ENCODE measurements at places on chromosomes 3 and 15. TPM values are rescaled to one million over a fixed set of nuclear protein-coding genes. Genes with fewer than 3 reads are reported as not detected.
A peak's percentile ranks its signal among the peaks of the same experiment; 100 is the strongest.

The ACSBG1 gene
- total RNA-seq = 0.25 TPM

The PAQR5 gene
- not detected for total RNA-seq

The CLDND1 gene
- total RNA-seq = 534 TPM

The ALDH1A3 gene
- not detected for total RNA-seq

The FAM81A gene
- 2.0 TPM for total RNA-seq

DNA sequence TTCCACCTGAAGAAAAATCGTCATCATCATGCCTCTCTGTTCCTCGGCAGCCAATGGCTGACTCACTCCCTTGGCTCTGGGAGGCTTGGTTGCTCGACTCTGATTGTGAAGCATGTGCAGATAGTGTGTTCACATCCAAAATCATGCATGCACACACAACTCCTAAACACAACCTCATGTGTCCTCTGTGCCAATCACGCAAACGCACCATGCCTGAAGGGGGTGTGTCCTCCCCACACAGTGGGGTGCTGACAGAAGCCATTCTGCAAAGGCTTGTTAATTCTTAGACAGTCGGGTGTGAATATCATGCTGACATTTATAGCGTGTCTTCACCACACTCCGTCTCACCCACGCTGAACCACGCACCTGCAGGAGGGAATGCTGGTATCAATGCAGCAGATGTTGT is 11.4 kb upstream of the CCDC174 start:
- no peak overlapping the region for H3K27ac ChIP-seq
- DNase-seq = no peak
- H3K36me3 ChIP-seq = no peaks in the 10 kb centered on the region
- H3K27me3 ChIP-seq = peaks cover 21% of the 10 kb centered on the region
- no peak overlapping the region for H3K4me3 ChIP-seq
- H3K4me1 ChIP-seq = no peaks in the 10 kb centered on the region

DNA sequence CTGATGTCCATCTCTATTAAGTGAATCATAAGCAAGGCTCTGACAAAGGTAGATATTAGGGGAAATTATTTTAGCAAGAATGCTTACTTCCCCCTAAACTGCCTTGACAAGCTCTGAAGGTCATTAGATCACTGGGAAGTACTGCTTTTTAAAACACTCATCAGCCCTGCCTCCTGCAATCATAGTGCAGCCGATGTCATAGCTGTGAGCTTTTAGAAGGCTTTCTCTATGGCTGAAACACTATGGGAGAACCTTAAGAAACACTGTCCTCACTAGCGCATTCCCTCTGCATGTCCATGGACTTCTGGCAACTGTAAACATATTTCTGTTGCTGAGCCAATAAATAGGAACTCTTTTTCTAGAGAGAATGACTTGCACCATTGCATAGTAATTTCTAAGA is 38.7 kb upstream of the PTPRG start:
- peaks cover 4% of the 10 kb centered on the region for H3K27me3 ChIP-seq
- H3K27ac ChIP-seq = no peak overlapping the region
- no peak for DNase-seq
- no peaks in the 10 kb centered on the region for H3K36me3 ChIP-seq
- peaks cover 2% of the 10 kb centered on the region for H3K4me1 ChIP-seq

DNA sequence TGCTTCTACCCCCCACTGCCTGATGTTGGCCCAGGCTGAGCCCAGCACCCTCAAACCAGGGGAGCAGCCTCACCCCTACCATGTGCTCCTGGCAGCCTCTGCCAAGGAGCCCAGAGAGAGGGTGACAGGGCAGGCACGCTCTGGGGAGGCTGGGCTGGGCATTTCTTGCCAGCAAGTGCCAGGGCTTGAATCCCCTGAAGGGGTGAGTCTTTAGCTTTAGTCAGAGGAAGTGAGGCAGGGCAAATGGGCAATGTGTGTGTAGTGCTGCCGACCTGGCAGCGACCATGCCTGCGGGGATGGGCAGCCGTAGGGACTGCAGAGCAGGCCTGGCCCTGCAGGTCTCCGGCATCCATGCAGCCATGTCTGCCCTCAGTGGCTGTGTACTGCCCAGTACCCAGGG is 18.1 kb downstream of the DUSP7 start:
- peaks cover 2% of the 10 kb centered on the region for H3K4me1 ChIP-seq
- no peaks in the 10 kb centered on the region for H3K27me3 ChIP-seq
- no peak for DNase-seq
- H3K27ac ChIP-seq = no peak overlapping the region

DNA sequence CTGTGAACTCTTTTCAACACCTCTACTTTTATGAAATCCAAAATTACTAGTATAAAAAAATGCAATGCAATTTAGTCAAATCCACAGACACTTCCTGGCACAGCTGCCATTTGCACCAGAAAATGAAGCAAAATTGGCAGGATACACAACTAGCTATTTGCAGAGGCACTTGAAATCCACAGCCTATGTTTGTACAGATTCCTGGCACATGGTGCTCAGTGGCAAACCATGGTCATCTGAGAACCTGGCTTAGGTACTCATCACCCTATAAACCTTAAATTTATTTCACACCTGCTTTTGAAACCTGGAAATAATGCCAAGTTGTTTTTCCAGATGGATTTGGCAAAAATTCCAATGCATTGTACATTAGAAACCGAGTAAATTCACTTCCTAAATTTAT is 20.2 kb upstream of the PPM1L start:
- peaks cover 11% of the 10 kb centered on the region for H3K27me3 ChIP-seq
- no peak overlapping the region for H3K27ac ChIP-seq
- H3K36me3 ChIP-seq = no peaks in the 10 kb centered on the region
- DNase-seq = no peak

GRCh38 chr3:56796202-56796601 is 5.5 kb downstream of the ARHGEF3 start:
- peak overlapping the region; percentile 81 for H3K27ac ChIP-seq
- DNase-seq = no peak
- peaks cover 59% of the 10 kb centered on the region for H3K4me1 ChIP-seq
- peaks cover 46% of the 10 kb centered on the region for H3K36me3 ChIP-seq

GRCh38 chr3:126320517-126321293 is 36.5 kb downstream of the KLF15 start:
- peaks cover 2% of the 10 kb centered on the region for H3K27me3 ChIP-seq
- H3K27ac ChIP-seq = no peak overlapping the region
- DNase-seq = peak; percentile 8
- H3K36me3 ChIP-seq = no peaks in the 10 kb centered on the region

DNA sequence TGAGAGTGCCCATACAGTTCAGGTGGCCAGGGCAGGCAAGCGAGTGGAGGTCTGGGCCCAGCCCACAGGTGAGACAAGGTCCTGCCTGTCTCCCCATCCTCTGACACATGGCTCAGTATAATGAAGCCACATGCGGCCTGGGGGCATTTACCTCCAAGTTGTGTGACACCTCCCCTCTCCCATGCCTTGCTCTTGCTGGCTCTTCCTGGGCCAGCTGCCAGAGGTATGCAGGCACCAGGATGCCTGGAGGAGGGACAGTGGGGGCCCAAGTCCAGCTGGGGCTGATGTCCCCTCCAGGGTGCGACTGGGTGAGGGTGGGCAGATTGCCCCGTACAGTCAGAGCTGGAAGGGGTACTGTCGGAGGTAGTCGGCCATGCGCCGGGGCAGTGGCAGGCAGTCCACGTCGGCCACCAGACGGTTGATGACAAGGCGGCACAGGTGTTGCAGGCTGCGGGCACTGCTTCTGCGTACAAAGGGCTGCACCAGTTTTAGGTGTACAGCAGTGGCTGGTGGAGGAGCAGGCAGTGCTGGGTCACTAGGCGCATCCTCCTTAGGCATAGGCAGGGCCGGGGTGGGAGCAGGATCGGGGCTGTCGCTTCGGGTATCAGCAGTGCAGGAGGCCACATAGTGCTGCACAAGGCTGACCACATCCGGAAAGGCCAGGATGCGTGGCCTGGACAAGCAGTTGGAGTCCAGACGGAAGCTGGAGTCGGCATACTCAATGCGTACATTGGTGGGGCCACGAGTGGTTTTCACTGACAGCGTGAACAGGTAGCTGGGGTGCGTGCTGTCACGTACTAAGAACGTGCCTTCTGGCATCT is 4.1 kb downstream of the CISH start:
- H3K27me3 ChIP-seq = no peaks in the 10 kb centered on the region
- DNase-seq = peak; percentile 72
- peak overlapping the region; percentile 97 for H3K4me3 ChIP-seq
- peaks cover 42% of the 10 kb centered on the region for H3K4me1 ChIP-seq
- H3K27ac ChIP-seq = peak overlapping the region; percentile 100

All from activated naive CD8-positive, alpha-beta T cell treated with anti-CD3 and anti-CD28 coated beads, Interleukin-2, amount 10 ng/mL, durations not matched to agents 7 days and 5 days (primary cell).